Sigmoid colon (tissue), 7 donors: ENCODE measurements at places on chromosomes 4 and X. TPM values are rescaled to one million over a fixed set of nuclear protein-coding genes. Genes with fewer than 3 reads are reported as not detected.
A peak's percentile ranks its signal among the peaks of the same experiment; 100 is the strongest.

DNA sequence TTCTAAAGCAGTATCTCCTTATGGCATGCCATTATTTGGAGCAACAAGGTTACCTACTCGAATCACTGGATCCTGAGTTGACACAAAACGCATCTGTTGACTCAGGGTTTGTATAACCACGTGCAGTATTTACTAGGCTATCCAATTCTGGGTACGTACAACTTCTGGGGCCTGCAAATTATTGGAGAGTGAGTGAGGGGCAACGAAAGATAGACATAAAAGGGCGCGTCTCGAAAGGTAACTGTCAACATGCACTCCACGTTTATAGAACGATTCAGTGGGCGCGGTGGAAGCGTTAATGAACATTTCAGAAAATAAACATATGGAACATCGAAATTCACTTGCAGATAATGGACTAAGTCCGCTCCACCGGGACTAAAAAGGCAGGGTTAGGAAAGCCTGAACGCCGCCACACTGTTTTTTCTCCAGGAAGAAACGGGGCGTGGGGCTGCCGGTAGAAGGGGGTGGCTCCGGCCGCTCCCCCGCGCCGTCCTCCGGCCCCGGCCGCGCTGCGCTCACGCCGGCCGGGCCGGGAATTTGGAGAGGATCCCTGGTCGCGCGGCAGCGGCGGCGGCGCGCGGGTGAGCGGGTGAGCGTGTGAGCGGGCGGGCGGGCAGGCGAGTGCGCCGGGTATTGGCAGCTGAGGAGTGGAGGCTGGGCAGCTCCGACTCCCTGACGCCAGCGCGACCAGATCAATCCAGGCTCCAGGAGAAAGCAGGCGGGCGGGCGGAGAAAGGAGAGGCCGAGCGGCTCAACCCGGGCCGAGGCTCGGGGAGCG, at the start of gene SMAD1:
TSS of gene SMAD1 (plus strand) at position 690 of the 778 bp plus-strand sequence. CDS start 32,761 bp downstream, outside the sequence.
- DNase-seq = peak; percentile 90

Gene SMIM43
- total RNA-seq = not detected

Gene CLCN3
- total RNA-seq = 20.3 TPM

GRCh38 chr4:9921326-9921725, 100.0 kb downstream of the SLC2A9 start:
- DNase-seq = no peak

- no peak for DNase-seq
Observed at GRCh38 chr4:74618166-74618565, 173.2 kb downstream of the AREG start.

Gene FIP1L1
- 40.3 TPM for total RNA-seq

Gene HDAC8
- 37.8 TPM for total RNA-seq

- no peak for DNase-seq
Observed at GRCh38 chr4:138915756-138916155, 99.8 kb upstream of the NOCT start.

GRCh38 chr4:147799986-147800555, 68.2 kb downstream of the ARHGAP10 start:
- no peak for DNase-seq

DNA sequence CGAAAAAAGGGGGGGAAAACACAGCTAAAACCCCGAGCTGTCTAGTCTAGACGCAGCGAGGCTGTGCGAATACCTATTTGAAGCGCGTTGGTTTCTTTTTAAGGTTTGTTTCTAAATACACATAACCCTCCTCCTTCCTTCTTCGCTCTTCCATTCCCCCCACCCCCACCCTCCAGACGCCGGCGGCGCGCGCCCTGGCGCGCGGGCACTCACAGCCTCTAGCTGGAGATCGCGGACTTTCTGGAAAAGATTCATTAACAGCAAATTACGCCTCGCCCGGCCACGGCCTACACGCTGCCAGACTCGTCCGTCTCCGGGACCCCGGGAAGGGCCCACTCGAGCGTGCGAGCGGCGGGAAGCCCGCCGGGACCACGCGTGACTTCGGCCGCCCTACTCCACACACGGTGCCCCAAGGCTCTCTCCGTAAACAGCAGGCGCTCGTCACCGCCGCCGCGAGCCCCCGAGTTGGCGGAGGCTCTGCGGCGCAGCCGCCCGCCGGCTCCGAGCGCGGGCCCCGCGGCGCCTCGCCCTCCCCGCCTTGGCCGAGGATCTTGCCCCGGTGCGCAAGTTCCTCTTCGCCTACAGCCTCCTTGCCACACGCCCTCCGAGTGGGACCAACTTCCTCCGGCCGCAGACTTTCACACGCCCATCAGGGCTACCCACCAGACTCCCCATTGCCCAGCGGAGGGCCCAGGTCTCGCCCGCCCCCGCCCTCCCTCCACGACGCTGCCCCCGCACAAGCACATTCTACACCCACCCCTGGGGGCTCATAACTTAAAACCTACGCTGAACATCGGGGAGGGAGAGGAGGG, 2.0 kb downstream of the BCOR start:
- no peak for DNase-seq

Gene CT55
- total RNA-seq = not detected

- no peak for DNase-seq
Observed at GRCh38 chr4:47270201-47270888, 193.2 kb downstream of the COMMD8 start.

Gene CENPVL2
- total RNA-seq = not detected

Gene RPA4
- 2.8 TPM for total RNA-seq

Gene YIPF6
- total RNA-seq = 21.9 TPM

Gene STATH
- total RNA-seq = not detected

Gene UGT2B15
- total RNA-seq = not detected

Gene GPRASP1
- 25.7 TPM for total RNA-seq

DNA sequence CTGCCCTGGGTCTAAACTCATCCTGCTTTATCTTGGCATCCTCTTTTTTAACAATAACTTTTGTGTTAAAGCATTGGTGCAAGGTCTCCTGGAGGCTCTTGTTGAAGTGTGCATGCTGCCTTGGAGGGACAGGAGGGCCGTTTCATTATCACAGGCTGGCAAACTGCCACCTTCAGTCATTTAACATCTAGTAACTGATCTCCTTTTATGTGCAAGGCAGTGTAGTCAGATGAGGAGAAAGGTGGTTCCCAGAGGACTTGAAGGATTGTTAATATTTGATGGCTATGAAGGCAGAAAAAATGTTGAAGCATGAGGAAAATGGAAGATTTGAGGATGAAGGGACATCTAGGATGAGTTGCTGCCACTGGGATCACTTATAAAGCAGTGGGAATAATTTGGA, 439.4 kb downstream of the RAPGEF2 start:
- DNase-seq = no peak

DNA sequence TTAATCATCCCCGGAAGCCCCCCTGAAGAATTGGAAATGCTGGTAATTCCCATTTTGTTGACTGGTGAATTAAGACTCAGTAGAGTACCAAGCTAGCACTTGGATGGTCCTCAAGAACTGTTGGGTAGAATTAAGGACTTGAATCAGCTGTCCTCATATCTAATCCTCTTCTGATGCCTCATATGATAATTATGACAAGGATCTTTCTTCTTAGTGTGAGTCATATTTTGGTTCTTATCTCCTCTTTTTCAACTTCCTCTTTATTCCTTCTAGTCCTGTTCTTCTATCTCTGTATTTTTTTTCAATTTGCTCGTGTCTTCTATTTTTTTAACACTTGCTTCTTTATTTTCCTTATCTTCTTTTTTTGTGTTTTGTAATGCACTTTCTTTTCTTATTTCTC, 206.3 kb upstream of the ANXA3 start:
- no peak for DNase-seq

Gene DIPK2B
- 4.5 TPM for total RNA-seq

Gene HMX1
- not detected for total RNA-seq

DNA sequence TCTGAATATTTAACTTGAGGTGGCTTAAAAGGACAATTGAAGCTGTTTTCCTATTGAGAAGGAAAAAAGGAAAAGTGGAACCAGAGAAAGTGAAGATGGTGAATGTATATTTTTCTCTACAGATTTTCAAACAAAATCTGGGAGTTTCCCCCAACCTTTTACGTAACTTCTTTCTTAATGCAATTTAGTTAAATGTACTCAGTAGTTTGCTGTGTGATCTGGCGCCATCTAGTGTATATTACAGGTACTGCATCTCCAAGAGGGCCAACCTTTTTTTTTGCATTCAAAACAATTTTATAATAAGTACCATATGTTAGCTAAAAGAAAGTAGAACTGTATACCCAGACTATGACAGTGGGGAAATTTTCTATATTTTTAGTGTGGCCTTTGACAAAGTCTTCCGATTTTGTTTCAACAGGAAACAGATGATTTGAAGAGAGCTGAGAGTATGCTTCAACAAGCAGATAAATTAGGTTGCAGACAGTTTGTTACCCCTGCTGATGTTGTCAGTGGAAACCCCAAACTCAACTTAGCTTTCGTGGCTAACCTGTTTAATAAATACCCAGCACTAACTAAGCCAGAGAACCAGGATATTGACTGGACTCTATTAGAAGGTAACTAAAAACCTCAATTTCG, 82.0 kb downstream of the PLS3 start:
- DNase-seq = peak; percentile 69

Gene ITIH6
- under 0.01 TPM for total RNA-seq

Gene SYP
- 8.0 TPM for total RNA-seq

DNA sequence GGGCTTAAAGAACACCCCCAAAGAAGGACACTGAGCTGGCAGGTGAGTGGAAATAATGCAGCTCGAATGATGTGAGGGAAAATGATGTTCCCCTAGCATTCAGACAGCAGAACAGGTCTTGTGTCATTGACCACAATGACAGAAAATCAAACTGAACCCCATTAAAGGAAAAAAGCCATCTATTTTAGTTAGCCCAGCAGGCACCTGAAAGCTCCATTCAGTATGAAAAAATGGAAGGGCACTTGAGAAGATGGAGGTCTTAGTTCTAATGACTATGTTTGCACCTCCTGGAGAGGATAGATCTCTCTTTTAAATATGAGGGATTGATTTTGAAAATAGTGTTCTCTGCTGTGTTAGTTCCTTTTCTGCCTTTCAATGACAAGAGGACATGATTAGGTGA, 323.1 kb downstream of the NKX6-1 start:
- DNase-seq = no peak

Gene ARSH
- total RNA-seq = not detected

- no peak for DNase-seq
Observed at GRCh38 chr4:60948008-60948407, 252.1 kb upstream of the ADGRL3 start.

GRCh38 chr4:55907469-55907868, 41.3 kb upstream of the CEP135 start:
- no peak for DNase-seq

DNA sequence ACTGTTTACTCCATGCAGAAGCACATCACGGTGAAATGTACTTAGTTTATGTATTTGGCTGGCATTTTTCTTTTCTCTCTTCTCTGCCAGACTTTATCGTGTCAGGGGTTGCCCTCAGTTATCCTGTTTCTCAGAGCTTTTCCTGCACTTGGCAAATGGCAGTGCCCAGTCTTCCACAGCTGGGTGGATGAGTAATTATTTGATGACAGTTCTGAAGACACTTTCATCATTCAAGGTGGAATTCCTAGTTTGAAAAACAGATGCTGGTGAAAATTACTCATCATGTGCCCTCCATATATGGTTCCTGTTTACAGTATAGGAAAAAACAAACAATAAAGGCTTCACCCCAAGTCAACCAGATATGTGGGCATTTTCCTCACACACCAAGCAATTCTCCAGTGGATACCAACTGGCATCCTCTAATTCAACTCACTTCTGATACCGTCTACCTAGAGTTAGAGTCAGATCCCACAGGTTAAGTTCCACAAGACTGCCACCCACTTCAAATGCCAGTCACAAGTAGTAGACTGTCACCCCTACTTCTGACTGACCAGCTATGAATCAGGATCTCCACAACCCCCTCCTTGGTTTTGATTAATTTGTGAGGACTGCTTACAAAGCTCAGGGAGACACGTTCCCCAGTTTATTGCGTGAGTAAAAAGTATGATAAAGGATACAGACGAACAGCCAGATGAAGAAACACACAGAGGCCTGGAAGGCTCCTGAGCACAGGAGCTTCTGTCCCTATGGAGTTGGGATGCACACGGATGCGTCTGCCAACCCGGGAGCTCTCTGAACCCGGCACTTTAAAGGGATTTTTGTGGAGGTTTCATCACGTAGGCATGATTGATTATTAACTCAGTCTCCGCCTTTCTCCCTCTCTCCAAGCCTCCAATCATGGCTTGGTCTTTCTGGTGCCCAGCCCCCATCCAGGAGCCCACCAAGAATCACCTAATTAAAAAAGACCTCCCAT, 72.9 kb downstream of the CLDN34 start:
- DNase-seq = no peak
